ENCODE measurements at places on chromosomes 16 and 17.

DNA sequence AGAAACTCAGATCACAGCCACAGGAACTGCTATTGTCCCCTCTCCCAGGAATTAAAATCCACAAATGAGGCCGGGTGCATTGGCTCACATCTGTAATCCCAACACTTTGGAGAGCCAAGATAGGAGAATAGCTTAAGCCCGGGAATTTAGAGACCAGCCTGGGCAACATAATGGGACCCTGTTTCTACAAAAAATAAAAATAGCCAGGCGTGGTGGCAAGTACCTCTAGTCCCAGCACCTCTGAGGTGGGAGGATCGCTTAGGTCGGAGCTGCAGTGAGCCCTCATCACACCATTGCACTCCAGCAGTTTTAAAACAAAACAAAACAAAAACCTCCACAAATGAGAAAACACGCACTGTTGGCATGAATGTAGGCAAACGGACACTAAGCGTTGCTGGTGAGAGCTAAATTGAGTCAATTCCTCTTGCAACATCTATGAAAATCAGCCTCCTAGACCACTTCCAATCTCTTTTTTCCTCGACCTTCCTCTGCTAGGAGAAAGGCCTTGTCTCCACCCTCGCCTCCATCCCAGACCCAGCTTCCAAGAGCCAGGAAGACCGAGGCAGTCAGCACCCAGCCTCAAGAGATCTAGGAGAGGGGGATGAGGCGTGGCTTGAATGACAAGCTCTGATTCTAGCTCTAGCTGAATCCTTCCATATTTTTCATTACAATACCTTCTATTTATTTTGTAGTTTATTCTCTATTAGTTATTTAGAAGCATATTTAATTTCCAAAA lies 14.8 kb downstream of the TLE7 start:
- DNase-seq: no peak

DNA sequence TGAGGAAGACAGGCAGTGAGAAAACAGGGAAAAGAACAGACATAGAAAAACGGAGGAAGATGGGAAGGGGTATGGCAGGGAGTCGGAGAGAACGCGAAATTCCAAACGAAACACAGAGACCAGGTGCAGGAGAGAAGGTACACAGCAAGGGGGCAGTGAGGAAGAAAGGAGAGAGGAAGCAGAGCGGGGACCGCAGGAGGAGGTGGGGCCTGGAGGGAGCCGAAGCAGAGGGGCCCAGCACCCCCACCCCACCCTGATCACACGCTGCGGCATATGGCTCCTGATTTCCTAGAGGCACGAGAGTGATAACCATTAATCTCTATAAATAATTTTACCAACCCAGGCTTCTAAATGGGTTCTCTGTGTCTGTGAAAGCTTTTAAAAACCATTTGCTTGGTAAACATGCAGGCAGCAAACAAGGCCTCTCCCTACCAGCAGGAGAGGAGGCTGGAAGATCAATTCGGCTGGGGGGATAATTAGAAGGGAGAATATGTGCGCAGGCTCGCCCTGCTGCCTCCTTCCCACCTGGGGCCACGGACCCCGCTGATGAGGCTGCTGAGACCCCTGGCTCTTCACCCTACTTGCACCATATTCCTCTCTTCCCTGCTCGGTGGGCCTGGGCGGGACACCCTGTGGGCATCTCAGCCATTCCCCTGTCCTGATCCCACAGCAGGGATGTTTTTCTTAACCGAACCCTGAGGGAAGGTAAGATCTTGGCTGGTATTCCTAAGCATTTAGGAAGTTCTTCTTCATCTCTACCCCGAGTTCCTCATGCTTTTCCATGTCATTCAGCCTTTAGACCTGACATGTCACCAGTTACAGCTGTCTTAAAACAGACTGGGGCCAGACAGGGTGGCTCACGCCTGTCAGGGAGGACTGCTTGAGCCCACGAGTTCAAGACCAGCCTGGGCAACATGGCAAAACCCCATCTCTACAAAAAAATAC lies 86.7 kb downstream of the TMEM132E start:
- DNase-seq: no peak

GRCh38 chr17:2050300-2051060 lies 4.4 kb upstream of the HIC1 start:
- no peak for DNase-seq

DNA sequence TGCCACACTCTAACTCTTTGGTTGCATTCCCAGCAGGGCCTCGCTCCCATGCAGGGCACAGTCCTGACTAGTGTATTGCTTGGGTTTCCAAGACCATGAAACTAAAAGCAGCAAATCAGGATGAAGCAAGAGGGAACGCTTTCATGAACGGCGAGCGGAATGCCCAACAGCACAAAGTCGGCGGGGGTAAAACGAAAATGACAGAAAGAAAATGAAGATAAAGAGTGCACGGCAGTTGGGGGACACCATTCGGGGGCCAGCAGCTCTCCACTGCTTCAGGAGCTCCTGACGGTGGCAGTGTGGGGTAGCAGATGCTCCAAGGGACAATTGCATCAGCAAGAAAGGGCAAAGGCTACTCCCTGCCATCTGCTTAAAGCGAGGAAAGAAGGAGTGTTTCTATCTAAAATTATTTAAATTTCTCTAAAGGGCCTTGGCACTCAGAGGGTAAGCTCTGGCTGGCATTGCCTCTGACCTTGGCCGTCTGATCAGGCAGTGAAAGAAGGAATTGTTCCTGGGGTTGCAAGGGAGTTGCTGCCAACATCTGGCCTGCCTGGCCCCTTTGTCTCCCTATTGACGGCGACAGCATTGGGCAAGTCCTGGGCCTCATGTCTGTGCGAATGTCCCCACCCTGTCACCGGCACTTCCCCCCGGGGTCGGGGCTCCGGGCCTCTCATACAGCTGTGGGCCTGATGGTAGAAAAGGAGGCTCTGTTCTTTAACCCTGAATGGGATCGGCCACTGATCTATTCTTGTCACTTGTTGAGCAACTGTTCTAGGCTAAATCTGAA lies 138.2 kb downstream of the CMIP start:
- DNase-seq: no peak

GRCh38 chr16:383326-384051 lies 1.7 kb upstream of the PGAP6 start:
- DNase-seq: no peak

GRCh38 chr17:82647593-82648164 lies 565 bp downstream of the WDR45B start:
- no peak for DNase-seq

- no peak for DNase-seq
Measured at GRCh38 chr17:75662511-75662910, 4.4 kb downstream of the RECQL5 start.

GRCh38 chr17:75908201-75908600 lies 3.5 kb upstream of the MRPL38 start:
- no peak for DNase-seq

DNA sequence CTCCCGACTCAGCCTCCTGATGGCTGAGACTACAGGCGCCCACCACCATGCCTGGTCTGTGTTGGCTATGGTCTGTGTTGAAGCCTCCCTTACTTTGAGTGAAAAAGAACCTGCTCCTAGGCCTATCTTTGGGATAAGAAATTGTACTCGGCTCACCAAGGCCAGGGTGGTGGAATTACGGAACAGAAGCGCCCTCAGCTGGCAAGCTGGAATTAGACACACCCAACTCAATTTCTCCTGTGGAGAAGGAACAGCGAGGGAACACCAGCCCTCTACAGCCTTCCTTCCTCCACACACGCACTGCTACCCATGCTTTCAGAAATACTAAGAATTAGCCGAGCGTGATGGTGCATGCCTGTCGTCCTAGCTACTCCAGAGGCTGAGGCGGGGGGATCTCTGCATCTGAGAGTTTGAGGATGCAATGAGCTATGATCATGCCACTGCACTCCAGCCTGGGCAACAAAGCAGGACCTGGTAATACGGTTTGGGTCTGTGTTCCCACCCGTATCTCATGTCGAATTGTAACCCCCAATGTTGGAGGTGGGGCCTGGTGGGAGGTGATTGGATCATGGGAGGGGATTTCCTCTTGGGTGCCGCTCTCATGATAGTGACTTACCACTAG lies 40.1 kb upstream of the RBBP6 start:
- no peak for DNase-seq

DNA sequence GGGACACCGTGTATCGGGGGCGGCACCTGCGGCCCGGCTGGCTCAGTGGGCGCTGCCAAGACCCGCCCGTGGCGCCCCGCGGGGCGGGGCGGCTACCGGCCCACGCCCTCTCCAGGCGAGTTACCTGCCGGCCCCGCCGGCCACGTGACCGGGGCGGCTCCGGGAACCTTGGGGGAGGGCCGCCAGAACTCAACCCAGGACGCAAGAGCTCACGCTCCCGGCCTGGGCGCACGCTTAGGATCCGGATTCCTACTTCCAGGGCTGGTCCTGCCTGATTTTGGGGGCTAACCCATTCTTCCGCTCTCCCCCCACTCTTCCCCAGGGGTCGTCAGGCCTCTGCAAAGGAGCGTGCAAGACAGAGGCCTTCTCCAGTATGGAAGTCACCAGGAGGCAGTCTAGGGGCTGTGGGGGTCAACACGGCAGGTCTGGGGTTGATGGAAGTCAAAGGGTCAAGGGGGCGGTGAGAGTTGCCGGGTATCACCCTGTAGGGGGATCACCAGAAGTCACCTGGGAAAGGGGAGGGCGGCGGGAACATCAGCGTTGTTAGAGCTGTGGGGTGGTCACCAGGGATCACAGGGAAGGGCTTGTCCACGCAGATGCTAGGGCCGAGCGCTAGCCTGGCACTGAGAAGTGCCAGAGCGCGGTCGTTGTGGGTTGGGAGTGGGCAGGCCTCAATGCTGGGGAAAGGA lies 354 bp upstream of the ESRP2 start:
- DNase-seq: no peak

GRCh38 chr16:17590711-17591654 lies 120.2 kb upstream of the XYLT1 start:
- DNase-seq: no peak

GRCh38 chr16:56981729-56982271 lies 7.6 kb upstream of the NLRC5 start:
- DNase-seq: no peak

Measured in GF-D8 (cell line).